ENCODE measurements at places on chromosomes 5 and 9. TPM values are rescaled to one million over a fixed set of nuclear protein-coding genes. Genes with fewer than 3 reads are reported as not detected.

- DNase-seq, result peak; percentile 71
Measured at GRCh38 chr5:73969195-73970036, 343.4 kb downstream of the ARHGEF28 start.

- no peak for DNase-seq
Measured at GRCh38 chr5:113215401-113216060, 219.3 kb downstream of the TSSK1B start.

- DNase-seq, result no peak
Measured at GRCh38 chr9:129669946-129670345, 4.5 kb downstream of the PRRX2 start.

- DNase-seq, result no peak
Measured at GRCh38 chr9:134343637-134344036, 17.4 kb downstream of the RXRA start.

DNA sequence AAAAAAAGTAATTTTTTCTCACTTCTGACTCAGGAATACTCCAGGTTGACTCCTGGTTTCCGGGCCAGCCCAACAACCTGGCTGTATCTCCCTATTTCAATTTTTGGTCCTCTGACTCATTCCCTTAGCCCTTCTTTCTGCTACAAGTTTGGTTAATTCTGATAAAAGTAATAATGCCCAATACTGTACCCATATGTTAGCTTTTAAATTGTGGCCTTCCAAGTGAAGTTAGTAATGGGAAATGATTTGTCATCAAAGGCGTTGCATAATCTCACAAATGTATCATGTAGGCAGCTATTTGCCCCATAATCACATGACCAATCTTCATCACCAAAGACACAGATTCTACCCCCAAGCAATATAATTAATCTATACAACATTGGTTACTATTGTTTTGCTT lies 31.1 kb upstream of the BNC2 start:
- no peak for DNase-seq

- peak; percentile 86 for DNase-seq
Measured at GRCh38 chr5:72510610-72511181, 3.5 kb upstream of the ZNF366 start.

GRCh38 chr5:41842777-41843176 lies 27.4 kb downstream of the OXCT1 start:
- DNase-seq, result no peak

DNA sequence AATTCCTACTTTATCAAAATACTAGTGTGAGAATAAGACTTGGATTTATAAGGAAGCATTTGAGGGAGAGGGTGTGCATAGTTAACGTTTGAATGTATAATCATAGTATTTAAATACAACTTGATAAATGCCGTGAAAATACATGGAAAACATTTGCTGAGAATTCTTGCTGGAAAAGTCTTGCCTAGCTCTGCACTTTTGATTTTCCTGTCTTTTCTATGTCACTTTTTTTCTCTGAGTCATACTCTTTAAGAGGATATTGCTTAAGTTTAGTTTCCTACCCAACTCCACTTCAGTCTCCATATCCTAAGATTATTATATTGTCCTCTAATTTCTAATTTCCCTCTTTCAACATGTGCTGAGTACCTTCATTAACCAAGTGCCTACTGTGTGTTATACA lies 616.6 kb upstream of the SEMA6A start:
- DNase-seq, result no peak

DNA sequence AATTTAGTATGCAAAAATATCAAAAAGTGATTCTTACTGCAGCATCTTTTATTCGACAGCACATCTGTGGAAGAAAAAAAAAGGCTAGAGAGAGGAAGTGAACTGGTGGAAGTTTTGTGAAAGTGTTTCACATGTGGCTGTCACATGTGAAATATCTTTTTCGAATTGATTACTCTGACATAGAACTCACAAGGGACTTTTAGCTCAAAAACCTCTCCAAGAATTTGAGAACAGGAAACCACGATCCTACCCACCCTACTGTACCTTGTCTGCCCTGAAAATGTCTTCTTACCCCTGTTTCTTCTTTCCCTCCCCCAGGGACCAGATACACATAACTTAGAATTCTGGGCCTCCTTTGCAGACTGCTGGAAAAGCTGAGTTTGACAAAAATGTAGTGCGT lies 106.5 kb upstream of the PRRC1 start:
- no peak for DNase-seq

GRCh38 chr5:145347026-145347616 lies 488.0 kb downstream of the PRELID2 start:
- DNase-seq, result no peak

- DNase-seq, result no peak
Measured at GRCh38 chr5:72235725-72236124, 84.3 kb downstream of the MRPS27 start.

- no peak for DNase-seq
Measured at GRCh38 chr5:106414342-106414741, 1256.4 kb downstream of the EFNA5 start.

DNA sequence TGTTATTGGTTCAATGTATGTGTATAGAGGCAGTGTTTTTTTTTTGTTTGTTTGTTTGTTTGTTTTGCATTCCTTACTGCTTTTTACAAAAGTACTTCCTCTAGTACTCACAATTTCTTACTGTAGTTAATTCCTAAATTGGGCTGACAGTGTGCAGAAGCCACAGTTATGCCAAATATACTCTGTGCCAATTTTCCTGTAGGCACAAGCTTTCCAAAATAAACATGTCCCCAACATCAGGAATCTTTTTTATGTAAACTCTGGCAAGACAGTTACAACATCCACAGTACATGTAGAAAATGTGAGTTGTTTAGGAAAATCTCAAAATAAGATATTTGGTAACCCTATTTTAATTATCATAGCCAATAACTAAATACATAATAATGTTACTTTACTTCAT lies 161.6 kb upstream of the TSLP start:
- no peak for DNase-seq

- no peak for DNase-seq
Measured at GRCh38 chr5:160496334-160496733, 74.7 kb downstream of the PTTG1 start.

DNA sequence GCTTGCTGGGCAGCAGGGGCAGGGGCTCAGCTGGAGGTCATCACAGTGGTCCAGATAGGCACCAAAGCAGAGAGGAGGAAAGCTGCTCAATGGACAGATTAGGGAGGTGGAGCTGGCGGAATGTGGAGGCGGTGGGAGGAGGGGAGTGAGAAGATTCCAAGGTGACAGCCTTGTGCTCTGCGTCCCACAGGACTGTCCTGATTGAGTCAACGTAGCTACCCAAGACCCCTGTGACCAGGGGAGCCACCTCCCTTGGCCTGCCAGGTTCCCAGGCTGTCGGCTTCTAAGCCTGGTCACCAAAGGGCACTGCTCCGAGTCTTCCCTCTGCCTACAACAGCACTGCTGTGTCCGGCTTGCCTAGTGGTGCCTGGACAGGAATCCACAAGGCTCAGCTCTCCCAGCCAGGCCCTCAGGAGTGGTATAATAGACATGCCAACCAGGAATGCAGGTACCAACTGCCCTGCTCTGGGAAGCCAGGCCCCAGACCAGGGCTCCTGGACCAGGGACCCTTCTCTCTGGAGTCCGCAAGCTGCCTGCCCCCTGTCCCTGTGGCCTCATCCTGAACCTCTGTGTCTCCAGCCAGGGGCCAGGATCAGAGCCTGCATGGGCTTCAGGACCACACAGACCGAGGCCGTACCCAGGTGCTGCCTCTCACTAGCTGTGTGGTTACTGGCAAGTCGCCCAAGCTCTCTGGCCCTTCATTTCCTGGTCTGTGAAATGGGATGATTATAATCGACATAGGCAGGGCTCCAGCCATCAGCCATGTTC lies 67.9 kb downstream of the STK10 start:
- no peak for DNase-seq

- no peak for DNase-seq
Measured at GRCh38 chr9:99021512-99021911, 77.8 kb downstream of the COL15A1 start.

DNA sequence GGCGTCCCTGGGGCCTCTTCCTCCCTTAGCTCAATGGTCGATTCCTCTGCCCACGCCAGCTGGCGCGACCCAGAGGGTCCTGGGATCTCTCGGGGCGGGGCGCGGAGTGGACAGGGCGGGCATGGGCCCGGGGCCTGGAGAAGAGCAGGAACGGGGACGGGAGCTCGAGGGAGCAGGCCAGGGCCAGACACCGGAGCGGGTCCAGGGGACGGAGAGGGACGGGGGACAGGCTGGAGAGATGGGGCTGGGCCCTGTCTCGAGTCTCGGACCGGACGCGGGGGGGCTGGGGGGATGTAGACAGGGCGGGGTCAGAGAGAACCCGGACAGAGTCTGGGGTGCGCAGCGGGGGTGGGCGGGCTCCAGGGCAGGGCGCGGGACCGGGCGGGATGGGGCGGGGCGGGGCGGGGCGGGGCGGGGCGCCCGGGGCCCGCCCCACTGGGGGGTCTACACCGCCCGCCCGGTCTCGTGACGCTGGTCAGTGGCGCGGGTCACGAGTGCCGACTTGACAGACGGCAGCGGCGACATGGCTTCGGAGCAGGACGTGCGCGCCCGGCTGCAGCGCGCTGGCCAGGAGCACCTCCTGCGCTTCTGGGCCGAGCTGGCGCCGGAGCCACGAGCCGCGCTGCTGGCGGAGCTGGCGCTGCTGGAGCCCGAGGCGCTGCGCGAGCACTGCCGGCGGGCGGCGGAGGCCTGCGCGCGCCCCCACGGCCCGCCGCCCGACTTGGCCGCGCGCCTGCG lies at the start of gene UAP1L1:
Gene UAP1L1 (plus strand): TSS at position 508 of the 738 bp plus-strand sequence. CDS start 16 bp downstream, at position 524.
- DNase-seq, result no peak

LCN12 gene
- total RNA-seq, result not detected

CDKN2B gene
- 67.0 TPM for total RNA-seq

UBE2D2 gene
- total RNA-seq, result 57.5 TPM

ZSWIM6 gene
- total RNA-seq, result 16.7 TPM

MUSK gene
- total RNA-seq, result not detected

SCGB3A2 gene
- total RNA-seq, result not detected

PDZD2 gene
- total RNA-seq, result 42.7 TPM

MYMK gene
- not detected for total RNA-seq
